Left cardiac atrium (tissue), 4 donors: ENCODE measurements at places on chromosomes 2 and 18. TPM values are rescaled to one million over a fixed set of nuclear protein-coding genes. Genes with fewer than 3 reads are reported as not detected.
A peak's percentile ranks its signal among the peaks of the same experiment; 100 is the strongest.

The FBXO15 gene
- total RNA-seq = 0.47 TPM

The HOXD1 gene
- total RNA-seq = 0.21 TPM

The DLX2 gene
- total RNA-seq = not detected

The ECEL1 gene
- total RNA-seq = 0.26 TPM

The MC5R gene
- not detected for total RNA-seq

The ELOA2 gene
- total RNA-seq = not detected

The UGT1A5 gene
- not detected for total RNA-seq

The TRIM43 gene
- not detected for total RNA-seq

The HRH4 gene
- not detected for total RNA-seq

The CDCA7 gene
- total RNA-seq = 0.29 TPM

DNA sequence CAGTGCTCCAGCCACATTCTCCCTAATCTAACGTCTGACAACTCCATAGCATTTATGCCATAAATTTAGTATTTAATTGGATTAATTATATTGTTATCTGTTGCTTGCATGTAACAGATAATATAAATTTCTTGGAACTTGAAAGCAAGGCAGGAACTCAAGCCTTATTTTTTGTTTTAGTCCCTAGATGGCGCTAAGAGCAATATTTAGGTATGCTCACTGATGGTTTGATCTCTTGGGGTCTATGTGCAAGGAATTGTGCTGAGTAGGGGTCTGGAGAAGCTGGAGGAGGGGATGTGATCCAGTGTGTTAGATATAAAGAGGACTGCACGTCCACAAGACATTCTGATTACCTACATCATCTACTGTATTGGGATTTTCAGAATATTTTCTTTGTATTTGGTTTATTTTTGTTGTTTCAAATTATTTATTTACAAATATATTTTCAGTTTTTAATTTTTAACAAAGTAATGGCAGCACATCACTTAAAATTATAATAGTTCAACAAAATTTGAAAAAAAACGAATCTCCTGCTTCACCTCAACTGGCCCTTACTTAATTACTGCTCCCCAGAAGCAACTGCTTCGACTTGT lies 32.8 kb downstream of the KATNAL2 start:
- DNase-seq = no peak

GRCh38 chr18:79547413-79548076 lies 132.1 kb upstream of the CTDP1 start:
- DNase-seq = no peak

DNA sequence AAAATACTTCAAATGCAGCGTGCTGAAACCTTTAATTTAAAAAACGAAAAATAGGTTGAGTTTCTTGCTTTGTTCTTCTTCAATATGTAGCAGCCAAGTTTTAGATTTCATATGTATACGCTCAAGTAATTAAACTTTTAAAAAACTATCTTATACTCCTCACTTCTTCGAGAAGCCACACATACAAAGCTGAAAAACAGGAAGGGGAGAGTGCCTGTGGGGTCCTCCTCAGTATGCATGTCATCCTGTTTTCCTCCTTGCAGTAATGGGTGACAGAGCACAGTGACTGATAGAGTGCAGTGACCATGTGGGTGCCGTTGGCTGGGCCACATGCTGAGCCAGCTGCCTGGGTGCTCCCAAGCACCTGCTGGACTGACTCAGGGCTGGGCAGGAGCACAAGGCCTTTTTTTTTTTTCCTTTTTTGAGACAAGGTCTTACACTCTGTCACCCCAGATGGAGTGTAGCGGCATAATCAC lies 33.3 kb downstream of the UXS1 start:
- DNase-seq = no peak

DNA sequence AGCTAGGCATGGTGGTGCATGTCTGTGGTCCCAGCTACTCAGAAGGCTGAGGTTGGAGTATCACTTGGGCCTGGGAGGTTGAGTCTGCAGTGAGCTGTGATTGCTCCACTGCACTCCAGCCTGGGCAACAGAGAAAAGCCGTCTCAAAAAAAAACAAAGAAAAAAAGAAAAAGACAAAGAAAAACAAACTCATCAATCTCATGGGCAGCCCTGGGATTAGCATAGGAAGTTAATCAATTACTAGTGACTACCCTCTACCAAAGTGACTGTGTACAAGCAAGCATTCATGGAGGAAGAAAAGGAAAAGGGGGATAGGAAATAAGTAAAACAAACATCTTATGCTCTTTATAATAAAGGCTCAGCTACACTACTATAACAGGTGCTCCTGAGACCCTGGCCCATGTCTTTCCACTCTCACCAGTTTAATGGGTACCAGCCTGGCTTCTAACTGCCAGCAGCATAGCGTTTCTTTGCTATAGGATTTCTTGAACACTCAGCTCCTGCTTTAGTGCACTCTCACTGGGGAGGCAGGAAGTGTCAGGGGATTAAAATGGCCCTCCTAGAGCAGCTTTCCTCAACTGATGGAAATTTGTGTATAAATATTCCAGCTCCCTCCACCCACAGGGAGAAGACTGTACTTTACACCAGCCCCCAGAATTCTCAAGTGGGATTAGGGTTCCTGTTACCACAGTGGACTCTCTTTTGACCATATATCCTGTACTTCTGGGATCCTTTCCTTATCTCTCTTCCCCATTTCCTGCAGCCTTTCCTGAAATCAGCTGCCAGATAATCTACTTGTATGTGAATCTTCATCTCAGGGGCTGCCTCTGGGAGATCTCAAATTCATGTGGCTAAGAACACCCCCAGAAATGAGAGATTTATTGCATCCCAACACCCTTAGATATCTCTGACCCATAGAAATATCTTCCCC lies 91.3 kb upstream of the GLS start:
- DNase-seq = no peak

DNA sequence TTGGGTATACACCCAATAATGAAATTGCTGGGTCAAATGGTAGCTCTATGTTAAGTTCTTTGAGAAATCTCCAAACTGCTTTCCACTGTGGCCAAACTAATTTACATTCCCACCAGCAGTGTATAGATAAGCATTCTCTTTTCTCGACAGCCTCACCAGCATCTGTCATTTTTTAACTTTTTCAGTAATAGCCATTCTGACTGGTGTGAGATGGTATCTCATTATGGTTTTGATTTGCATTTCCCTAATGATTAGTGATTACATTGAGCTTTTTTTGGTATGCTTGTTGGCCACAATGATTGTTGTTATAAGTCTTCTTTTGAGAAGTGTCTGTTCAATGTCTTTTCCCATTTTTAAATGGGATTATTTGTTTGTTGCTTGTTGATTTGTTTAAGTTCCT lies 50.4 kb upstream of the EPAS1 start:
- DNase-seq = no peak

DNA sequence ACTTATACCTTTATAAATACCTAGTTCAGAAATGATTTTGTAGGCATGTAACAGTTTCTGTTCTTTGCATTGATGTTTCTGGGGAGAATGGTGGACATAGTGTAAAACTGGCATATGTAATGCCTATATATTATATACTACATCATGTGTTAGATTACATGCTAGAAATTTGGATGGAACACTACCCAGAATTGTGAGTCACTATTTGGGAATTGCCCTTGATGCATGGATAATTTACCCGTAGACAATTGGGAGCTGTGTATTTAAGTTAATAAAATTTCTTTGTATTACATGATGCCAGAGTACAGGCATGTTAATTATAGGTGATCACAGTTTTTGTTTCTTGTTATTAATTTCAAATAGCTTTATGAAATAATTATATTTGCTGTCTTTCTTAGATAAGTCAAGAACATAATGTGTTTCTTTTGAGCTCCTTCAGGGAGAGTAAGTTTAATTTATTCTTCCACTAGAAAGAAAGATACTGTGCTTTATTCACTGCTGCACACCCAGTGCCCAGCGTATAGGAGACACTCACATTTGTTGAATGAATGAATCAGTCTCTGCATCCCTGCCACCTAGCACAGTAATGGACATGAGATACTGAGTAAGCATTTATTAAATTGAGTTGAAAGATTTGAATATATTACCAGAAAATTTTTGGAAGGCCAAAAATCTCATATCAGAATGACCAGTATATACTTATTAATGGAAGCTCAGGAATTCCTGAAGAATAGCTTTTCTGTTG lies 16.9 kb downstream of the ACSL3 start:
- no peak for DNase-seq

- DNase-seq = peak; percentile 47
Measured at GRCh38 chr18:59454909-59455727, 96.1 kb upstream of the LMAN1 start.

DNA sequence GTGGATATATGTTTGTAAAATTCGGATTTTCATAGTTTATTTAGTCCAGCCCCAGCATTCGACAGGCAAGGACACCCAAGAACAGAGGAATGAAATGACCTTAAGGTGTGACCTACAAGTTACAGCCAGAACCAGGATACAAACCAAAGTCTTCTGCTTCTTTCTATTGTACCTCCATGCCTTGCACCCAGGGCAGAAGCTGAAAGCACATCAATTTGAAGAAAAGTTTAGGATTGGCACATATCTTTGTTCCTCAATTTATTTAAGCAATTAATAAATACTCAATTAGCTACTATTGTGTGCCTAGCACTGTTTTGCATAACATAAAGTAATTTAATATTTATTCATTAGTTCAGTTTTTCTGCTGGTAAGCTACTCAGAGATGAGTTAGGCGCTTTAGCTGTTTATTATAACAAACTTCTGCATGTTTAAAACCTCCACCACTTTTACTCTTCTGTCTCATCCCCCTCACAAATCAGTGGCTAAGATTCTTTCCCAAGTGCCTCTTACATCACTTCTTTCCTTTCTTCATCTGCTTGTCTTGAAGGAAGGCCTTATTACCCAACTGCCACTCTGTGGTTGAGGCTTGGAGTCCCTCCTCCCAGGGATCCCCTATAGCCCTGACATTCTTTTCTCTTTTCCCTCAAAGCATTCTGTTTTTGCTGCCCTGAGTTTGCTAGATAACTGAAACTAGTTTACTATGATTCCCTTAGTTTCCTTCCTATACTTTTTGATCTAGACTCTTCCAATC lies 37.1 kb upstream of the DARS1 start:
- no peak for DNase-seq

DNA sequence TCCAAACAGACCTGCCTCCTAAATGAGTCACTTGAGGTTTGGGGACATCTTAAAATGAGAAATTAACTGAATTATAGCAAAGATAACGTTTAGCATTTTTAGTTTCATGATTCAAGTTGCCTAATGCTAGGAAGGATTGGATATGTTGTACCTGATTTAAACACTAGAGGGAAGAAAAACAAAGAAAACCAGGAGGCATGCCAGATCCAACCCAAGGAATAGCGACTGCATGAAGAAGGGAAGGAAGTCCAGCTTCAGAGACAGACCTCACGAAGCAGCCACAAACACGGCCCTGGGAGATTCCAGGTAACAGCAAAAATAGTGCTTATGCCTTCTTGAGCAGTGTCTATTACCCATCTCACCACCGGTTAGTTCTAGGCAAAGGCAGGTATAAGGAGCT lies 499.9 kb upstream of the SPHKAP start:
- no peak for DNase-seq

DNA sequence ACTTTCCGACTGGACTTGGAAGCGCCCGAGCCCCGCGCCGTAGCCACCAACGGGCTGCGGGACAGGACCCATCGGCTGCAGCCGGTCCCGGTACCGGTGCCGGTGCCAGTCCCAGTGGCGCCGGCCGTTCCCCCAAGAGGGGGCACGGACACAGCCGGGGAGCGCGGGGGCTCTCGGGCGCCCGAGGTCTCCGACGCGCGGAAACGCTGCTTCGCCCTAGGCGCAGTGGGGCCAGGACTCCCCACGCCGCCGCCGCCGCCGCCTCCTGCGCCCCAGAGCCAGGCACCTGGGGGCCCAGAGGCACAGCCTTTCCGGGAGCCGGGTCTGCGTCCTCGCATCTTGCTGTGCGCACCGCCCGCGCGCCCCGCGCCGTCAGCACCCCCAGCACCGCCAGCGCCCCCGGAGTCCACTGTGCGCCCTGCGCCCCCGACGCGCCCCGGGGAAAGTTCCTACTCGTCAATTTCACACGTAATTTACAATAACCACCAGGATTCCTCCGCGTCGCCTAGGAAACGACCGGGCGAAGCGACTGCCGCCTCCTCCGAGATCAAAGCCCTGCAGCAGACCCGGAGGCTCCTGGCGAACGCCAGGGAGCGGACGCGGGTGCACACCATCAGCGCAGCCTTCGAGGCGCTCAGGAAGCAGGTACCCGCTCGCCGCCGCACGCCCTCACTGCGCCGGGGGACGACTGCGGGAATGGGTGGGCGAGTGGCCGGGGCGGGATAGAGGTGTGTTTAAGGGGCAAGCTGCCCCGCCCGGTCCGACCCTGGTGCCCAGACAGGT lies 713 bp downstream of the ATOH8 start:
- no peak for DNase-seq

DNA sequence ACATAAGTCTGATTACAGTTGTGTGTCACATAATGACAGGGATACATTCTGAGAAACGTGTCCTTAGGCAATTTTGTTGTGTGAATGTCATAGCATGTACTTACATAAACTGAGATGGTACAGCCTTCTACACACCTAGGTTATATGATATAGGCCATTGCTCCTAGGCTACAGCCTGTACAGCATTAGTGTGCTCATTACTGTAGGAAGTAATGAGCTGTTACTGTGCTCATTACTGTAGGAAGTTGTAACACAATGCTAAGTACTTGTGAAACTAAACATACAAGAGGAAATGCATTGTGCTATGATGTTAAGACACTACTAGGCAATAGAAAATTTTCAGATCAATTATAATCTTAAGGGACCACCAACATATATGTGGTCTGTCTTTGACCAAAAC lies 72.8 kb downstream of the UPP2 start:
- no peak for DNase-seq

GRCh38 chr2:237790353-237790752 lies 8.2 kb upstream of the RBM44 start:
- no peak for DNase-seq

GRCh38 chr2:88838165-88838635 lies 146.7 kb downstream of the RPIA start:
- DNase-seq = no peak

DNA sequence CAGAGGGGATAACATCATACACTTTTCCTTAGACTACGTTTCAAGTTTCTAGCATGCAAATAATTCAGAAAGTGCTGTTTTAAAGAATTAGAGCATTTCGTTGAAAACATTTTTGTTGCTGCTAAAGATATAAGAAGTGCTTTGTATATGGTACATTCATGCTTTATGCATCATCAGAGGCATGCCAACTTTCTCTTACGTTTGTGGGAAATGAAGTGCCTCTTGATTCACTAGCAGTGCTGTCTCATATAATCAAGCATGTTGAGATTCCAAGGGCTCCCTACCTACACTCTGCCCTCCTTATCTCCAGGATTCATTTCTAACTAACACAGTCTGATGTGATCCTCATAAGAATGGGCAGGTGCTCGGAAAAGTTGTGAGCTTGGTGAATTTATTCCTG lies 748.6 kb upstream of the DDX18 start:
- no peak for DNase-seq

GRCh38 chr2:189015359-189015758 lies 41.2 kb downstream of the COL3A1 start:
- no peak for DNase-seq

GRCh38 chr2:82913566-82913965 lies 1545.5 kb downstream of the SUCLG1 start:
- no peak for DNase-seq

- no peak for DNase-seq
Measured at GRCh38 chr18:28469946-28470345, 293.0 kb upstream of the CDH2 start.
